Astrocyte (in vitro differentiated cells and primary cell): ENCODE measurements at places on chromosomes 2 and 18. TPM values are rescaled to one million over a fixed set of nuclear protein-coding genes. Genes with fewer than 3 reads are reported as not detected.

DNA sequence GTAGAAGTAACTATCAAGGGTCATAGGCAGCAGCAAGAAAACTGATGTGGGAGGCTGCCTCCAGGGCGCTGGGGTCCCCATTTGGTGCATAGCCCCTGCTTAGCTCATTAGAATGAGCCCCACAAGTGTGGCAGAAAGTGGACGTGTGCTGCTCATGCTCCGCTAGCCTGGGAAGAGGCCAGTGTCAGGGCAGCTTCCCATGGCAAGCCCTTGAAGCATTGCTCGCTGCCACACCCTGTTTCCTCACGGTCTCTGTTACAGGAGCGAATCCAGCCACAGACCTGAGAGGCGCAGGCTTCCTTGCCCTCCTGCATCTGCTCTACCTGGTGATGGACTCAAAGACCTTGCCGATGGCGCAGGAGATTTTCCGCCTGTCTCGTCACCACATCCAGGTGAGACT, 22.5 kb downstream of the ELMOD3 start:
- no peak for DNase-seq

GRCh38 chr18:3269241-3269913, 7.4 kb downstream of the MYL12B start:
- no peak for DNase-seq

GRCh38 chr2:131413148-131413747, 49.3 kb upstream of the RAB6D start:
- peak; percentile 27 for DNase-seq

DNA sequence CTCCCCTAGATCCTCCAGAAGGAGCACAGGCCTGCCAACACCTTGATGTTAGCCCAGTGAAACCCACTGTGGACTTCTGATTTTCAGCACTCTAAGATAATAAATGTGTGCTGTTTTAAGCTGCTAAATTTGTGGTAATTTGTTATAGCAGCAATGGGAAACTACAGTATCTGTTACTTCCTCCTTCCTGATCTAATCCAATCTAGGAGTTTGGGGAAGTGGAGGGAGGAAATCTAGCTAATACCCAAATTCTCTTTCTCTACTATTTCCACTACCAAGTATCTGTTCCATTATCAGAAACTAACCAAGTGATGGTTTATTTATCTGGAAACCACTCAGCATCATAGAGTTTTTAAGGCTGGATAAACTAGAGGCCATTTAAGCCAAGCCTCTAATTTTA, 64.9 kb downstream of the AFF3 start:
- DNase-seq: no peak

- DNase-seq: peak; percentile 10
Observed at GRCh38 chr2:216023055-216023648, 9.8 kb upstream of the MREG start.

Gene SCG2
- total RNA-seq: 5.6 and 6.9 TPM in 2 replicates

Gene EMILIN1
- 0.95 and 1.2 TPM in 2 replicates for total RNA-seq
